ENCODE measurements at places on chromosomes 12 and 14.

GRCh38 chr14:94306047-94306978 lies 13.2 kb upstream of the SERPINA10 start:
- DNase-seq: no peak

DNA sequence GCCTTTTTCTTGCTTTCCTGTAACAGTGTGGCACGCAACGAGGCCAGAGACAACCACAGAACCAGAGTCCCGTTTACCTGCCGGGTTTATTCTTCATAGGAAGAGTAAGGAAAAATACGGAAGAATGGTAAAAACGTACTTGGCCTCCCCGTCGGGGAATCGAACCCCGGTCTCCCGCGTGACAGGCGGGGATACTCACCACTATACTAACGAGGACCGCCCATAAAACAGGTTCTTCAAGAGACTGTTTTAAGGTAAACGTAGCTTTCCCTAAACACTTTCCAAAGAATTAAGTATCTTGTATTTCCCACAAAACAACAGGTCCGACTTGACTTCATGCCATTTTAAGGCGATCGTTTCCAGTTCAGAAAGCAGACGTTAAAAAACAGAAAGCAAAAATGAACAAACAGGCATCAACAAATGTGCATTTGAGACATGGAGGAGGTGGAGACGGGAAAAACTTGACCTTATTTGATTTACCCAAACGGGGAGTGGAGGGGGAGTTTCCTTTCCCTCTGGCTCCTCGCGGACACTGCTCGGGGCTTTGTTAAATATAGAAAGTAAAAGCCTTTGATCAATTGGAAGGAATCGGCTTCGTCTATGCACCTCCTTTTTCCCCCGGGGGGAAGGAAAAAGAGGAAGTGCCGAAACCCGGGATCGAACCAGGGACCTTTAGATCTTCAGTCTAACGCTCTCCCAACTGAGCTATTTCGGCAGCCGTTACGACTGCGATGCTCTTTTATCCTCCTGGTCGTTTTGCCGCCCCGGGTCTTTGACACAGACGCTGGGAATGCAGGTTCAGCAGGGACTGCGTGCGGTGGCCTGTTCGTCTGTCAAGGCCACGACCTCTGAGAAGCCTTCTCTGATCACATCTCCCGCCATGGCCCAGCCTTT lies 13.0 kb upstream of the UBC start:
- DNase-seq: no peak

- peak; percentile 79 for DNase-seq
Observed at GRCh38 chr14:78721756-78722480, 551.7 kb downstream of the NRXN3 start.

GRCh38 chr14:92603309-92604242 lies 90.0 kb downstream of the RIN3 start:
- DNase-seq: peak; percentile 32

- DNase-seq: no peak
Observed at GRCh38 chr12:124160097-124160756, 134.7 kb upstream of the RFLNA start.

DNA sequence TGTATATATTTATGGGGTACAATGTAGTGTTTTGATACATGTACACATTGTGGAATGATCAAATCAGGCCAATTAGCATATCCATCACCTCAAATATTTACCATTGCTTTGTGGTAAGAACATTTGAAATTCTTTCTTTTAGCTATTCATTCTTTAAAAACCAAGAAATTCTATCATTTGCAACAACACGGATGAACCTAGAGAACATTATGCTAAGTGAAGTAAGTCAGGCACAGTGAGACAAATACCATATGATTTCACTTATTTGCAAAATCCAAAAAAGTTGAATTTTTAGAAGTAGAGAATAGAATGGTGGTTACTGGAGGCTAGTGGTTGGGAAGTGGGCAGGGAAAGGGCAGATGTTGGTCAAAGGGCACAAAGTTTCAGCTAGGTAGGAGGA lies 129.3 kb upstream of the PTPRQ start:
- no peak for DNase-seq

DNA sequence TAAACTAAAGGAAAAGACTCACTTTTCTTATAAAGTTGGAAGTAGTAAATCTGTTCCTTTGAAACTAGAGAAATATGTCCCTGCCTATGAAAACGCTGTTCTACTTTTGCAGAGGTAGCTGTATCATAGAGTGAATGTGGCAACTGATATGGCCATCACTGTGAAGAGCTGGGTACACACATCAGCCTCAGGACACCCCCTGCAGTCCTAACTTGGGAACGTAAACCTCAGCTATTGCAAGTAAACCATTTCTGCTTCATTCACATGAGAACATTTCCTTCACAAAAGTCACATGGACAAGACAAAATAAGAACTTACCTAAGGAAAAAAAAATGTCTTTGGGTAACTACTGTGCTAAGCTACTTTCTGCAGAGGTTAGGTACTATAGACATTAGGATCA lies 233.3 kb upstream of the PPFIA2 start:
- no peak for DNase-seq

DNA sequence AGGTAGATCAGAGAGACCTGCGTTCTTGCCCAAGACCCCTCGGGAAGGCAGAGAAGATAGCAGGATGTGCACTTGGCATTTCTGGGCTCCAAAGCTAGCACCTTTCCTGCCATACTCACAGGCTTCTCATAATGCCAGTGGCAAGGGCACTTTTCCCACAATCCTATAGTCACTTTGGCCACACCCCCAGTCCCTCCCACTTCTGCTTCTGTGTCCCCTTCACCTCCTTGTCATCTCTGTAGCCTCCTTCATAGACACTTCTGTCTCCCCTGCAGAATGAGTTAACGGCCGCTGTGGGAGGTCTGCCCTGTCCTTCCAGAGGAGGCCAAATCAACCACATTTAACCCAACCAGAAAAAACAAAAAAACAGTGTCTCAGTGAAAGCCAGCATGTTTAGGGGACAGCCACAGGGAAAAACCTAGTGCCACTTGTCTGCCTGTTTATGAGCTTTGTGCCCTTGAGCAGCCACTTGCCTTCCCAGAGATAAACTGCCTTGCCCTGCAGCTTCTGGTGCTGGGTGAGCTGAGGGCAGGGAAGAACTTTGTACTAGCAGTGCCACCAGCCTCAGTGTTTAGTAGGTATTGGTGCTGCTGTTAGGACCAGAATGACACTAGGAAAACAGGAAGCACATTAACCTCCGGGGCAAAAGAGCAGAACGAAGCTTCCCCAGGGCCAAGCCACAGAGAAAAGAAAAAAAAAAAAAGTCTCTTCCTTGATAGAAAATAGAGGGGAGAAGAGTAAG lies 193.0 kb upstream of the PWP1 start:
- no peak for DNase-seq

DNA sequence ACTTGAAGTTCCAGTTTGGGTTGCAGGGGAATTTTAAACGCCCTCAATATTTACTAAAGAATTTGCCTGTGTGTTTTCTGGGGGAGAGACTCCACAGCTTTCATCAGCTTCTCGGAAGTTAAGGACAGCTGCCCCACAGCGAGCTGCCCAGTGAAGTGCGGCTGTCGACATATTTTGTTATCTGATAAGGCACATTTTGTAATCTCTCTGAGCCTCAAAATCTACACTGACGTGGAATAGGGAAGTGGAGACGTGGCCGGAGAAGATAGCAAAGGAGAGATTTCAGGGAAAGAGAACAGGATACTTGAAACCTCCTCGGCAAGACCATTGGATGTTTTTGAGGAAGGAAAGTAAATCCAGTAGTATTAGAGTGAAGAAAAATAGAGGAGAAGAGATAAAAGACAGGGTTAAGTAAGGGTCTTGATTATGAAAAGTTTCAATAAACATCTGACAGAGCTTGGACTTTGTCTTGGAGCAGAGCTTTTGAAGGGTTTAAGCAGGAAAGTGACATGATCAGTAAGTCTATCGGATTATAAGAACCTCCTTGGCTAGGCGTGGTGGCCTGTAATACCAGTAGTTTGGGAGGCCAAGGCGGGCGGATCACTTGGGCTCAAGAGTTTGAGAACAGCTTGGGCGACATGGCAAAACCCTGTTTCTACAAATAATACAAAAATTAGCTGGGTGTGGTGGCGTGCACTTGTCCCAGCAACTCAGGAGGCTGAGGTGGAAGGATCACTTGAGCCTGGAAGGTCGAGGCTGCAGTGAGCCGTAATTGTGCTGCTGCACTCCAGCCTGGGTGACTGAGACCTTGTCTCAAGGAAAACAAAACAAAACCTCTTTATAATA lies 1.1 kb downstream of the POLR3B start:
- DNase-seq: no peak

DNA sequence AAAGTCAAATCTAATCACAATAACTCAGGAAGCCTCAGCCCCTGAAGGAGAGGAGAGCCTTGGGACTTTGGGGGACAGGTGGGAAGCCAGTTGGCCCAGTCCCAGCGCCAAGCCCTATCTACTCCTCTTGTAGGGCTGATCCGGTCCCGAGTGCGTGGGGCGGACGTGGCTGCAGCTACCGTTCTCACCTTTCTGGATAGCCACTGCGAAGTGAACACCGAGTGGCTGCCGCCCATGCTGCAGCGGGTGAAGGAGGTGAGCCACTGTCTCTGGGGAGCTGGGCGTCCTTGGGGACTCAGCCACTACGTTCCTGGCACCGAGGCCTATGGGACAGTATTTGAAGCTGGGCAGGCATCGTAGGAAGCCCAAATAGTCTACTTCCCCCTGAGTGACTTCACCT lies 68.4 kb downstream of the GALNT16 start:
- DNase-seq: no peak

GRCh38 chr12:105611340-105611739 lies 280.8 kb downstream of the C12orf75 start:
- no peak for DNase-seq

GRCh38 chr12:126784328-126784921 lies 1482.5 kb upstream of the TMEM132C start:
- DNase-seq: peak; percentile 61

GRCh38 chr12:100290016-100290415 lies 23.0 kb downstream of the SCYL2 start:
- no peak for DNase-seq

GRCh38 chr14:66224492-66225178 lies 261.5 kb upstream of the CCDC196 start:
- DNase-seq: no peak

DNA sequence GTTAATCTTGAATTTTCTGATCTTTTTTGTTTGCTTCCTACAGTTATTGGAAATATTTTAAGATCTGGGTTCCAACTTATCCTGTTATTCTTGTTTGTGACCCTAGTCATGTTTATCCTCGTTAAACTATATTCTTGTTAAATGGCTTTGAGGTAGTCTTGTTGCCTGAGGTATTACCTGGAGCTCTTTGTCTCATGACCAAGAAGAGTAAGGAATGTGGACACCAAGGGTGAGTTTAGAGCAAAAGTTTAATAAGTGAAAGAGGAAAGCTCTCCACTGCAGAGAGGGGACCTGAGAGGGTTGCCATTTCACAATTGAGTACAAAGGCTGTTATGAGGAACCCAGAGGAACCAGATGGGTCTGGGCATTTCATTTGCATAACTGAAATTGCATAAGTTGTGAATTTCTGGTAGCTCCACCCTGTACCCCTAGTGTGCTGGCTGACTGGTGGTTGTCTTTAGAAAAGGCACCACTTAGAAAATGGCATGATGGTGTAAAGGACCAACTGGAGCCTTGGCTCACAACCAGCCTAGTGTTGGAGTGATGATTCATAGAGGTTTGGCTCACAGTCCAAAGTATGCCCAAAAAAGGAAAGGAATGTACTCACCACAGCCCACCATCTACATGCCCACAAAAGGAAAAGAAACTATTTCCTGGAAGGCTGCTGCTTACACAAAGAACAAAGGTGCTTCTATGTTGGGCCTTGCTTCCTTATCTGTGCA lies 36.7 kb upstream of the RESF1 start:
- DNase-seq: no peak

GRCh38 chr12:92457458-92458180 lies 245.2 kb upstream of the PLEKHG7 start:
- DNase-seq: peak; percentile 10

DNA sequence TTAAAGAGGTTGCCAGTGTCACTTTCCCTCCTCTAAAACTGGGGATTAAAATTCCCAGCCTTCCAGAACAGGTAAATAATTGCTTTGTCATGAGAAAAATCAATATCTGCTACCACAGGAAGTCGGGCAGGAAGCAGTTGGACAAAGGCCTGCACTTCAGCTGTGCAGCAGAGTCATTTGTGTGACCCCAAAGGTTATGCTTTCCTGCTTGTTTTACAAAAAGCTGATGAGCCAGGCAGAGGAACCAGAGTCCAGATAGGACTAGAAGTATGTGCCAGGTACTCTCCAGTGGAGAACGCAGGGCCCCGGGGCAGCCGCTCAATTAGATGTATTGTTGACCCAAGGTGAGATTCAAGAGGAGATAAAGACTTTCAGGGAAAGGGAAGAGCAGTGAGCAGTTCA lies 117.1 kb upstream of the FRMD6 start:
- DNase-seq: no peak

GRCh38 chr12:84507956-84508850 lies 404.4 kb downstream of the SLC6A15 start:
- peak; percentile 7 for DNase-seq

- no peak for DNase-seq
Observed at GRCh38 chr12:62668782-62669181, 202.2 kb downstream of the MON2 start.

- DNase-seq: no peak
Observed at GRCh38 chr12:90794212-90794611, 160.8 kb downstream of the CCER1 start.

DNA sequence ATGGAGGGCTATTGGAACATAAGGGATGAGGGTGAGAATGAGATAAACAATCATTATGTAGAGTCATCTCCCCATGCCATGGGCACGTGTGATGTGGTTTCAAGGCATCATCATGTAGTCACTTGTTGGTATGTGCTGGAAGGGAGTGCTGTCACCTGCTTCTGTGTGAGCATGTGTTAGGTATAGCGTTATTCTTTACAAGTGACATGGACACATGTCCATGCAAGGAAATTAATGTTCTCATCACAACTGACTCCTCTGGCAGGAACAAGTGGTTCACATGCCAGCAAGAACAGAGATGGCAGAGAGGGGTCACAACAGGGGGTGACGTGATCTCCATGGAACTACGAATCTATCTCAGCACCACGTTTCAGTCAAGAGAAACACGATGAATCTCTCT lies 815.8 kb downstream of the BCL11B start:
- DNase-seq: no peak

DNA sequence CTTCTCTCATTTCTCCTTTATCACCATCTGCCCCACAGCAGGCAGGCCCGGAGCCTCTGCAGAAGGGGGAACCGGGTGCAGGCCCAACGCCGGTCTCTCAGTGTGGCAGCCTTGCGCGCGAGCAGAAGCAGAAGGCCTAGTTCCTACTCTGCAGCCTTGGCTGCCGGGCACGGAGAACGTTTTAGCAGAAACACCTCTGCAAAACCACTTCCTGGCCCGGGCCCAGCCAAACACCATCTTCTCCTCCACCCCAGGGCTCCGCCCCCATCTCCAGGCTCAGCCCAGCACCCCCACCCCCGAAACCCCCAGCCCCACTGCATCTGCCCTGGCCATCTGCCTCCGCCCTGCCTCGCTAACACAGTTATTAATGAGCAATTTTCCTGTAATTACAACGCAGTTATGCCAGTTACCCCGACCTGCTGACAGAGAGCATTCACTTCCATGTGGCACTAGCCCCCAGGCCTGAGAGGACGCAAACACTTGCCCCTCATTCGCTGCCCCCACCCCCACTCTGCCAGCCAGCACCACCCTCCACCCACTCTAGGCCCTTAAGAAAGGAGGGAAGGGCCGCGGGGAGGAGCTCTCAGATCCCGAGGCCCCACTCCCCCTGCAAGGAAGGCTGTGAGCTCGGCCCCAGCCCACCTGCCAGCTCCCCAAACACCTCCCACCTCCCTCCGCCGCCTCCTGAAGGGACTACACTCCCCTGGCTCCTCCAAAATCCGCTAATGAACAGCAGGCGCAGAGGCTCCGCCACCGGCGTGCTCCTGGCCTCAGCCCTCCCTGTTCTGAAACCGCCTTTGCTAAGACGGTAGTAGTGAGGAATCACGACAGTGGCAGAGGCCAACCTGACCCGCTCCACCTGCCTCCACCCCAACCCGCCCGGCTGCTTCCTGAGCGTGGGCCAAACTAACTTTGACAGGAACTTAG lies 44.7 kb upstream of the FBRSL1 start:
- DNase-seq: peak; percentile 84

Measured in NCI-H524 (cell line).